ENCODE measurements at places on chromosomes 3 and 15. TPM values are rescaled to one million over a fixed set of nuclear protein-coding genes. Genes with fewer than 3 reads are reported as not detected.

The PPIB gene
- 589 TPM for total RNA-seq

The PRRT3 gene
- total RNA-seq, result 1.9 TPM

The GOLGA6A gene
- total RNA-seq, result 0.85 TPM

The BMF gene
- 153 TPM for total RNA-seq

The GOLGA8J gene
- total RNA-seq, result not detected

The NEK10 gene
- 1.2 TPM for total RNA-seq

The CIP2A gene
- 13.3 TPM for total RNA-seq

The ATP8B4 gene
- total RNA-seq, result 45.8 TPM

The CYP1A2 gene
- total RNA-seq, result not detected

The GOLGA8K gene
- total RNA-seq, result 0.31 TPM

The TMF1 gene
- total RNA-seq, result 18.1 TPM

The CCDC14 gene
- total RNA-seq, result 44.5 TPM

The GP9 gene
- 1.5 TPM for total RNA-seq

Measured in endothelial cell (in vitro differentiated cells).